CD4-positive, alpha-beta T cell treated with Interleukin-10 for 1 hour (primary cell): ENCODE measurements at places on chromosomes 6 and 20.

DNA sequence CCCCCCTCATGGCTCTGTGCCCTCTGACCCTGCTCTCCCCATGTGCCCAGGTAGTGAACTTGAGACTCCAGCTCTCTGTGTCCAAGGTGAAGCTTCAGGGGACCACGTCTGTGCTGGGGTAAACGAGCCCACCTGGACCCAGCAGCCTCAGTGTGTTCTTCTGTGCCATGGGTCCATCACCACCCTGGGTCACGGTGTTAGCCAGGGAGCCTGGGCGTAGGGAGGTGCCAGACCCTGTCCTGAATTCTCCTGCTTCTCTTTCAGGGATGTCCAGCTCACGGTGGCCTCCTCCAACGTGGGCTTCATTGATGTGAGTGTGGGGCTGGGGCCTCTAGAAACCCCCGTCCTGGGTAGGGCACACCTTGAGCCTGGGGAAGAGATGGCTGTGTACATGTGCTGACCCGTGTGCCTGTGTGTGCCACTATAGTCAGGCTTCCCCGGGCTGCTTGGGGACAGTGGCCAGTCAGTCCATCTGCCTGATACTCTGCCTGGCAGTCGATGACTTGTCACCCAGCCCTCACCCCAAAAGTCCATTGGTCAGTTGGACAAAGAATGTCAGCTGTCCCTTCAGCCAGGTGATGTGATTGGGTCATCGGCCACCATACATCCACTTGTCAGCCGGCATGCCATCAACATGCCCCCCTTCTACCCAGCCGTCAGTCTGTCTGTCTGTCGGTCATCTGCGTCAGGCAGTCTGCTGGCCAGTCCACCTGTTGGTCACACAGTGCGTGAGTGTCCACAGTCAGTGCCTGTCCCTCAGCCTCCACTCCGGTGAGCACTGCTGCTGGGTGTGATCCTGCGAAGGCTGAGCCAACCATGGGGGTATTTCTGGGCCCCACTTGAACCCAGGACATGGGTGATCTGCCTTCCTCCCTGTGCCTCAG lies 10.9 kb upstream of the BPIFB6 start:
- no peak for DNase-seq

- no peak for DNase-seq
These were observed 14.5 kb downstream of the GMEB2 start for GRCh38 chr20:63612276-63612931.

GRCh38 chr20:15875446-15875845 lies 697.8 kb downstream of the KIF16B start:
- DNase-seq, result no peak

DNA sequence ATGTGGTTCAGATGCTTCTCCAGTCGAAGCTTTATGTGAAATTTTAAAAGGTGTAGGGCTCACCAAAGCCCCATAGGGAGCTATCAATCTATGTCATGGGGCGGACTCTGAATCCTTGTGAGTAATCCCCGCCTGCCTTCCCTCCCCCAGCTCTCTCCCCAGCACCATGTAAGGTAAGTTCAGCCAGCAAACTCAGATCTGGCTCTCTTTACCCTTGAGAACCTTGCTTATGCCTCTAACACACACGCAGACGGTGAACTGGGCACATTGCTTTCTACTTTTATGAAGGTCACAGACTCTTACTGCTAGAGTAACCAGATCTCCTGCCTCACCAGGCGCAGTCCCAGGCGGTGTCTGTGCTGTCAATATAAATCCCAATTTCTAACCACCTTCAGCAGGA lies 82.6 kb upstream of the CNKSR3 start:
- DNase-seq, result no peak

DNA sequence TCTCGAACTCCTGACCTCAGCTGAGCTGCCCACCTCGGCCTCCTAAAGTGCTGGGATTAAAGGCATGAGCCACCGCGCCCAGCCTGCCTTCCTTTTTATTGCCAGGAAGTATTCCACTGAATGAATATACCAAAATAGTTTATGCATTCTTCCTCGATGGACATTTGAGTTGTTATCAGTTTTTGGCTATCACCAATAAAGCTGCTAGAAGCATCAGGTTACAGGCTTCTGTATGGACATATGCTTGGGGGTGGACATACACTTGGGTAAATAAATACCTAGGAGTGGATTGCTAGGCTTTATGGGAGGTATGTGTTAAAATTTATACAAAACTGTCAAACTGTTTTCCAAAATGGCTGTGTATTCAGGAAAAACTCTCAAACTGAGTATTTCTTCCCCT lies 10.0 kb upstream of the RPS10 start:
- DNase-seq, result no peak

GRCh38 chr20:46307139-46307998 lies 929 bp downstream of the CDH22 start:
- peak; percentile 75 for DNase-seq

DNA sequence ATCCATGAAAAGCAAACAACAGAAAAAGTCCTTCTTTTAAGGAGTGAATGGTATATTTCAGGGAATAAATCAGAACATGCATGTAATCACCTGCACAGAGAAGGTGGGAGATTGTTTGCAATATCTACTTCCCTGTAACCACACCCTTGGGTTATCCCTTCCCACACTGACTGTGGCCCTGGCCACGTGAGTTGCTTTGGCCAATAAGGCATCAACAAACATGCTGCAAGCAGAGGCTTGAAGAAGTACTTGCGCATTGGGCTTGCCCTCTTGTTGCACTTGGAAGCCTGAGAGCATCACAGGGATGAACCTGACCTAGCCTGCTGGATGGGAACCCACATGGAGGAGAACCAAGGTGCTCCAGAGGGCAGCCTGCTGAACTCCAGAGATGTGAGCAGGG lies 208.5 kb downstream of the PTPRT start:
- no peak for DNase-seq

GRCh38 chr6:92559611-92560010 lies 859.7 kb downstream of the EPHA7 start:
- no peak for DNase-seq

DNA sequence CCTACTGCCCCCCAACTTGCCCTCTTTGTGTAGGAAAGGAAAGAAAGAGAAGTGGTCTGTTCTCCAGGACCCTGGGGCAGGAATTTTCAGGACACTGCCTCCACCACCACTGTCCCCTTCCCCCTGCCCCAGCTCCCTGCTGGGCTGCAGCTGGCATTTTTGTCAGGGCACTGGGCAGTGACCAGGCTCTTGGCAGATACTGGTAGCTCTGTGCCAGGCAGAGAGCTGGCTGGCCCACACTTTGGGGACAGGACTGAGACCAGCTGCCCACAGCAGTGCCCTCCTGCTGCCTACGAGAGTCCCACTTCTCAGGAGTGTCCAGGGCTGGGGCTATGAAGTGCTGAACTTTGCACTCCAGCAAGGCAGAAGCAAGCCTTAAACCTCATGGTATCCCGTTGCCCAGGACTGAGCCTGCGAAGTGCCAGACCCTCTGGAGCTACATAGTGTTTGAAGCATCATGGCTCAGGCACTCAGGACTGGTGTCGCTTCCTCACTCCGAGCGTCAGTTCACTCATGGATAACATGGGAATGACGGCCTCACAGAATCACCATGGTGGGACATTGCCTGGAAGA lies 19.3 kb downstream of the SLC13A3 start:
- DNase-seq, result no peak
